GOT3 (cell line): ENCODE measurements at places on chromosomes 6 and 20.

DNA sequence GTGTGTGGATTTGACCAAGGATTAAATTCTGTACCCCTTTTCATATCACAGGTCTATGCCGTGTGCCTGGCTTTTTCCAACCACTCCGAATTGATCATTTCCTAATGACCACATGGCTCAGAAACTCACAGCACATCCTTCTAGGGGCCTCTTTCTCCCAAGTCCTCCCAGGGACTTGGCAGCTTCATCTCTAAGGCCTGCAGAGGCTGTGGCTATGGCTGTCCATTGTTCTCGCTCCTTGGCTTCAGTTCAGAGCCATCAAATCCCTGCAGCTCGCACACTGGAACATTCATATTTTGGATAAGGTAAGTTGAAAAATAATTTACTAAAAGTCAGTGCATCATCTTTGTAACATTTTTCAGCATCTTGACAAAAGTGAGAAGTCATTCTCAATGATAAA is 497.2 kb upstream of the CDH4 start:
- no peak for DNase-seq

DNA sequence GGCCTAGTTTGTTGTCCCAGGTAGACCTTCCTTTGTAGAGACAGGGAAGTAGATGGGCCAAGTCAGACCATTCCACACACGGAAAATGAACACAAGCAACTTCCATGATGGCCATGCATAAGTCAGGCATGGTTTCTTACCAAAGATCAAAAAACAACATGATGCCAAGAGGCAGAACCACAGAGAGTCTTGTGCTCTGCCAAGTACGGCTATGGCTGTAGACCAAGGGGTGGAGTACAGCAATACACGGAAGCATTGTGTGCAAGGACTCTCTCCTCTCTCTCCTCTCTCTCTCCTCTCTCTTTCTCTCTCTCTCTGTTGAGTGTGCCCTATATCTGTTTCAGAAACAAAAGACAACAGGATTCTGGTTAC is 4.8 kb upstream of the DUSP22 start:
- no peak for DNase-seq

DNA sequence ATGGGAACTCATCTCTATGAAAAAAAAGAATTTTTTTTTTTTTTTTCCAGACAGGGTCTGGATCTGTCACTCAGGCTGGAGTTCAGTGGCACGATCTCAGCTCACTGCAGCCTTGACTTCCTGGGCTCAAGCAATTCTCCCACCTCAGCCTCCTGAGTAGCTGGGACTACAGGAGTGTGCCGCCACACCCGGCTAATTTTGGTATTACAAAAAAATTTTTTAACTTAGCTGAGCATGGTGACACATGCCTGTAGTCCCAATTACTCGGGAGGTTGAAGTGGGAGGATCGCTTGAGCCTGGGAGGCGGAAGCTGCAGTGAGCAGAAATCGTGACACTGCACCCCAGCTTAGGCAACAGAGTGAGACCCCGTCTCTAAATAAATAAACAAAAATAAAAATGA is 7.5 kb downstream of the DEF6 start:
- no peak for DNase-seq

GRCh38 chr6:127998985-127999384 is 98.1 kb upstream of the THEMIS start:
- no peak for DNase-seq

DNA sequence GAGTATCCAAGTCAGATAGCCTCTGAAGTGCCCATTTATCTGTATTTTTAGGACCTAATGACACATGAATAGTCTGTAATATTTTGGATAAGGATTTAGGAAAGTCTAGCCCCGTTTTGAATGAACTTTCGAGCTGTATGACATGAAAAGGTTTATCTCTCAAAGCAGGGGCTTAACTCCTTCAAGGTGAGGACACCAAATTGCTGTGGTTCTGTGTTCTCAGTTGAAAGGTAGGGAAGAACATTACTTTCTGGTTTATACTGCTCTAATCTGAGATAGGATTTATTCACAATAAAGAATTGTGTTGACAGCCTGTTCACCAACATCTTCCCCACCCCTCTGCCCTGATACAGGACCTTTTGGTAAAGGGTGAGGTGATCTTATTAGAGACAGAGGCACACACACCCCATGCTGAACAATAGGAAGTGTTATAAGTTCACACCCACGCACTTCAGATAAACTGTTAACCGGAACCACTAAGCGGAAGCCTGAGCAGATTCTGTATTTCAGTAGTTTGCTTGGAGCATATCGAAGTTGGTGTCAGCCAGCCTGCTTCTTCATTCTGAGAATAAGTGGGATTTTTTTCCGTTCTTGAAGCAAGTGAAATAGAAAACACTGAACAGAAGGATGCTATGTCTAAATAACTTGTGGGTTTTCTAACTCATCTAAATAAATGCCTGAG is 223.3 kb downstream of the TMEM242 start:
- no peak for DNase-seq
